ENCODE measurements at places on chromosomes 2 and 18.

- no peak for DNase-seq
Measured at GRCh38 chr2:231513746-231514224, 16.5 kb downstream of the NMUR1 start.

- no peak for DNase-seq
Measured at GRCh38 chr2:71882949-71883472, 264.7 kb downstream of the CYP26B1 start.

- no peak for DNase-seq
Measured at GRCh38 chr2:221178139-221178538, 394.0 kb downstream of the EPHA4 start.

GRCh38 chr2:102005989-102006885, 14.5 kb downstream of the IL1R2 start:
- DNase-seq: no peak

- no peak for DNase-seq
Measured at GRCh38 chr2:150135223-150135883, 352.1 kb downstream of the RND3 start.

- no peak for DNase-seq
Measured at GRCh38 chr2:36477315-36477714, 120.7 kb downstream of the FEZ2 start.

GRCh38 chr2:147017951-147018645, 826.7 kb upstream of the ACVR2A start:
- no peak for DNase-seq

DNA sequence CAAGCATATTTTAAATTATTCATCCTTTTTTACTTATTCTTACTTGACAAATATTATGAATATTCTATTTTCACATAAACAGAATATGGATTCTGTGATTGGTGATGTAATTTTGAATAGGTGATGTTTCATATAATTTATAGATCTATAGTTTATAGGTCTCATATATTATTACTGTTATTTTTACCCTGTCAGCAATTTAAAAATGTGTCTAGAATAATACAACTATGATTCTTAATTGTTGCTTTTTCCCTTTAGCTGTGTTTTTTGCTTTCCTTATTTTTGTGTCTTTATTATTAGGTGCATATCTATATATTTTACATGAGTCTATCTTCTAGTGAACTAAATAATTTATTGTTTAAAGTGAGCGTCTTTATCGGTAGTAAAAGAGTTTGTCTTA, 226.7 kb upstream of the FSIP2 start:
- no peak for DNase-seq

- DNase-seq: no peak
Measured at GRCh38 chr18:62329691-62330454, 4.8 kb downstream of the TNFRSF11A start.

DNA sequence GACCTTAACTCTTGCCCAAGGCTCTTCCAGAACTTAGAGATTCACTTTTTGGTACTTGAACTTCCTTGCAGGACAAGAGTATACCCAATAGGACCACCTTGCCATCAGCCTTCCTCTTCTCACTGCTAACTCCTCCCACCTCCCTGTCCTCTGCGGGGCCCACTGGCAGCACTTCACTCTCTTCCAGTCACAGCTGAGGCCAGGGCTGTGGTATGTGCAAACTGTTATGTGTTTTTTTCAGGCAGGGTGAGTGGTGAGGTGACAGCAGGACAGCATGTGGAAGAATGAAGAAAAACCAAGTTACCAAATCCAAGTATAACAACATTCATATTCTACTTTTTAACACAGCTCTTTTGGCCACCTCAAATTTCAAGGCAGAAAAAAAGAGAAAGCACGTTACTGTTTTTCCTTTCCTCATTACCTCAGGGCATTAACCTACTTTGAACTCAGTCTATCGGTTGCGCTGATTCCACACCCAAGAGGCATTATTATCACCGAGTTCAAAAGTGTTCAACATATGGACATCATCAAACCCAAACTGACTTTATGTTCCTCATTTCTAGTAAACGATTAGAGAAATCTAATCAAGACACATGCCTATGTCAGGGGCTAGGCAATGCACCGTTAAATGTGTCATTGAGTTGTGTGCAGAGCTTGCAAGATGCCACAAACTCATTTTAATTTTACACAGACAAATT, 605.2 kb upstream of the SYT4 start:
- no peak for DNase-seq

GRCh38 chr2:67037655-67038054, 359.5 kb upstream of the ETAA1 start:
- no peak for DNase-seq

- no peak for DNase-seq
Measured at GRCh38 chr2:106960683-106961161, 74.8 kb upstream of the ST6GAL2 start.

- DNase-seq: no peak
Measured at GRCh38 chr2:30225131-30225762, 6.1 kb upstream of the LBH start.

GRCh38 chr2:70442301-70443077, 111.1 kb downstream of the TGFA start:
- DNase-seq: no peak

- DNase-seq: no peak
Measured at GRCh38 chr2:172079838-172080640, 5.3 kb upstream of the DLX1 start.

GRCh38 chr18:58845928-58846724, 18.6 kb upstream of the ZNF532 start:
- DNase-seq: no peak

DNA sequence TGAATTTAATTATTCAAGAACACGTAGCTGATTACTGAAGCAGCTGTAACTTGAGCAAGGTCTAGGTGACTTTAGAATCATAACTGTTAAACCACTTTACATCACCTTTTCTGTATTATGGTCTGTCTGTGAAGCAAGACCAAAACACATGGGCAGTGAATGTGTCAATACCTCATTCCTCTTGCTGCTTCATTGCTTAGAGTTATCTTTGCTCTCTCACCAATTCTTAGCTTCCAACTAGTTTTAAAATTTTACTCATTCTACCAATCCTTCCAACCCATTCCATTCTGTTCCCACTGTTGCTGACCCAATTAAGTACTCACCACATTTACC, 80.2 kb downstream of the MIB1 start:
- DNase-seq: no peak

DNA sequence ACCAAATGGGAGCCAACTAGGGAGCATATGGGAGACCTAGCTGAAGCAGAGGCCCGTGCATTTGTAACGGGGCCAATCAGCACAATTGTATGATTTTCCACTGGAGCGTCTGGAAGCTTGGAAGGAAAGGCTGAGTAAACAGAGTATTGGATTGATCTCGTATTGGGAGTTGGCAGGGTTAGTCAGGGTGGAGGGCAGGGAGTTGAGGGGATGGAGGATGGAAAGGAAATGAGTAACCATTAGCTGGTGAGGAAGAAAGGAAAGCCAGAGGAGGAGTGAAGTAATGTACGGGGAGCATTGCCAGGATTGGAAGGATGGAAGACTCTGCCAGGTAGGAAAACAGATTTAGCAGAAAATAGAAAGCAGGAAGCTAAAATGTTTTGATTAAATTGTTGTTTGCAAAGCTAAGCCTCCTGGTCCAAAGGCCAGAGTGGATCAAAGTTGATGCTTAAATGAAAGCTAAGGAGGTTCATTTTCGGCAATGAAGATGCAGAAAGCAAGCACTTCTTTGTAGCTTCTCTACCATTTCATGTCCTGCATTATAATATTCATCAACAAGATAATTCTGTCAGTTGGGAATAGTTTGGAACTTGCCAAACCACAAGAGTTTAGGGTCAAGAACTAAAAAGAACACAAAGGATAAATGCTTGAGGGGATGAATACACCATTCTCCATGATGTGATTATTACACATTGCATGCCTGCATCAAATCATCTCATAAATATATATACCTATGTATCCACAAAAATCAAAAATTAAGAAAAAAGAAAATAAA, 75.6 kb upstream of the TTN start:
- no peak for DNase-seq

GRCh38 chr18:4831791-4832375, 365.2 kb downstream of the AKAIN1 start:
- DNase-seq: no peak

DNA sequence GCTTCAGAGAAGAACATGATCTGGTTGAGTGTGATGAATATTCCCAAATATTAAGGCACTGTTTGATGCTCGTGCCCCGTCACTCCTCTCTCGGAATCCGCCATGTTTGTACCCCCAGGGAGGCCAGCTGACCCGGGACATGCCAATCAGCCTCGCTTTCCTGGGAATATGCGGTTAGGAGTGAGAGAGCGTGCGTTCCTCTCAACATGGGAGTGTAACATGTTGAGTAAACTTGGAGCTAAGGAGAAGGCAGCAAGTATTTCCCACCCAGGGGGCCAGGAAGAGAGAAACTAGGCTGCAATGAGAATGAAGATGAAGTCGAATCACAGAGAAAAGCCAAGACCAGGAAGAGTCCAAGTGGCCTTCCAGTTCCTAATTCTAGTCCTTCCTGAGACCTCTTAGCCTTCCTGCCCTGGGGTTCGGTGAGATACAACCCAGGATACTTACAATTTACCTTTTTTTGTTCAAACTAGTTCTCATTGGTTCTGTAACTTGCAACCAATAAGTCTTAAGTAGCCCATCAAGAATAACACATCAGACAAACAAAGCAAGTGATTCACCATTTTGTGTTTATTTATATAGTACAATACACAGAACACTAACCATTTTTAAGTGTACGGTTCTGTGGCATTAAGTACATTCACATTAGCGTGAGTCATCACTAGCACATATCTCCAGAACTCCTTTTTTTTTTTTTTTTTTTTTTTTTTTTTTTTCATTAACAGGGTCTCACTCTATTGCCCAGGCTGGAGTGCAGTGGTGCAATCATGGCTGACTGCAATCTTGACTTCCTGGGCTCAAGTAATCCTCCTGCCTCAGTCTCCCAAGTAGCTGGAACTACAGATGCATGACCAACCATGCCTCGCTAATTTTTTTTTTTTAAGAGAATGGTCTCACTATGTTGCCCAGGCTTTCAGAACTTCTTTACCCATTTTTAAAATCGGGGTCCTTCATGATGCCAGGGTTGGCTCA, 36.4 kb upstream of the SLC1A4 start:
- no peak for DNase-seq

GRCh38 chr18:54240629-54241107, 16.2 kb upstream of the MBD2 start:
- DNase-seq: no peak

GRCh38 chr18:29328932-29329331, 1152.0 kb upstream of the CDH2 start:
- no peak for DNase-seq

Measured in stimulated activated CD8-positive, alpha-beta memory T cell treated with anti-CD3 and anti-CD28 coated beads, Interleukin-4, amount 100 ng/mL, for 4 hours (primary cell).